Foreskin fibroblast (primary cell): ENCODE measurements at places on chromosomes 13 and 19.
A peak's percentile ranks its signal among the peaks of the same experiment; 100 is the strongest.

DNA sequence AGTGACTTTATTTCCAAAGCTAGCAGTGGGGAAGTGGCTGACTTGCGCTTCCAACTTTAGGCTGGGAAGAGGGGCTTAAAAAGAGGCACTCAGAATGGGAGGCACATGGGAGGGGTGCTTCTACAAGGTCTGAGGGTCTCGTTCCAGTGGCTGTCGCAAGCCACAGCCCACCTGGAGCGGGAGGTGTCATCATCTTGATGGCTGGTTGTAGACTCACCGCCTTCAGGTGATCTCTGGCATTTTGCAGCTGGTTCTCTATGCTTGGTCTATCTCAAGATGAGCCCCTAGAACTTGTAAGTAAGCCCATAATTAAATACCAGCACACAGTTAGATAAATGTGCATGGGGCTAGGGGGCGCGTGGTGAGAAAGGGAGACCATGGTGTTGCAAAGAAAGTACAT is 9.2 kb downstream of the TEX29 start:
- no peak for DNase-seq

DNA sequence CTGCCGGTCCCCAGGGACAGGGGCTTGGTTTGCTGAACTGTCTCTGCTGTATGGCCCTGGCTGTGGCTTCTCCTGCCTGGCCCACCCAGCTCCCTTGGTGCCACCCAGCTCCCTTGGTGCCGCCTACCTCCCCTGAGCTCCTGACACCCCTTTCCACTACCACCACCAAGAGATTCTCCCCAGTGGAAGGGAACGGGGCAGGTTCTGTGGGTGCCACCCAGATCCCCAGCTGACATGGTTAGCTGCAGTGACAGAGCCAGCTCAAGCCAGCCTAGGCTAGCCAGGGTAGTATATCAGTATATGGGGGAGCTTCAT is 28.5 kb upstream of the POP4 start:
- DNase-seq, result no peak

- no peak for DNase-seq
Measured at GRCh38 chr13:60645676-60646075, 248.7 kb downstream of the TDRD3 start.

GRCh38 chr13:46850214-46850613 is 46.6 kb downstream of the HTR2A start:
- DNase-seq, result no peak

DNA sequence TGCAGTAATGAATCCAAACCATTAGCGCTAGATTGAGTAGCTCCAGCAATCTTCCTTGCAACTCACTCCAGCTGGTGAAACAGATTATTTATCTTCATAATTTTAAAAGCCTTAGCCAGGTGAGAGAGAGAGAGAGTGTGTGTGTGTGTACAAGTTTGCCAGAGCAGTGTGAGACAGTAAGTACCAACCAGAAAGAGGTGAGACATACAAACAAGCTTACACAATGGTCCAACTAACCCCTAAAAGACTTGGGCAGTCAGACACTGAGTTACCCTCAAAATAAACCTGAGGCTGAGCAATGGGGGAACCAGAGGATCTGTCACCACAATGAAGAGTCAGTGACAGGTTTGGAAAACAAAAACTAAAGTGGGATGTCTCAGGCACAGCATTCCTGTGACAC is 8.1 kb upstream of the THSD1 start:
- no peak for DNase-seq

GRCh38 chr19:20840371-20840770 is 64.3 kb downstream of the ZNF66 start:
- DNase-seq, result no peak

DNA sequence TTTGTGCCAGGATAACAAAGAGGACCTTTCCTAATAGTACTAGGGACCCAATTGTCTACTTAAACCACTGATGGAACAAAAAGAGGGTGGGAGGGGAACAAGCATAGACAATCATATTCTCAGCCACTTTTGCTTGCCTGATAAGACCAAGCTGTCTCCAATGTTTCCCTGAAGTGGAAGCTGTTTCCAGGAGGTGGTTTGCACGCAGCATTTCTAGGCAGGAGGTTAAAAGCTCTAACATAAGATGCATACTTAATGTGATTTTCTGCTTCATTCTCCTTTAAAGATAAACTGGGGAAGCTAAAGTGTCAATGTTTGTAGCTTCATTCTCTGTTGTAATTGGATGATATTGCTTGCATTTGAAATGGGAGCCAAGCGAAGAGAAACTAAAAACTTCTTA is 442.9 kb downstream of the HS6ST3 start:
- DNase-seq, result no peak

- no peak for DNase-seq
Measured at GRCh38 chr19:2361246-2362045, 1.4 kb downstream of the TMPRSS9 start.

DNA sequence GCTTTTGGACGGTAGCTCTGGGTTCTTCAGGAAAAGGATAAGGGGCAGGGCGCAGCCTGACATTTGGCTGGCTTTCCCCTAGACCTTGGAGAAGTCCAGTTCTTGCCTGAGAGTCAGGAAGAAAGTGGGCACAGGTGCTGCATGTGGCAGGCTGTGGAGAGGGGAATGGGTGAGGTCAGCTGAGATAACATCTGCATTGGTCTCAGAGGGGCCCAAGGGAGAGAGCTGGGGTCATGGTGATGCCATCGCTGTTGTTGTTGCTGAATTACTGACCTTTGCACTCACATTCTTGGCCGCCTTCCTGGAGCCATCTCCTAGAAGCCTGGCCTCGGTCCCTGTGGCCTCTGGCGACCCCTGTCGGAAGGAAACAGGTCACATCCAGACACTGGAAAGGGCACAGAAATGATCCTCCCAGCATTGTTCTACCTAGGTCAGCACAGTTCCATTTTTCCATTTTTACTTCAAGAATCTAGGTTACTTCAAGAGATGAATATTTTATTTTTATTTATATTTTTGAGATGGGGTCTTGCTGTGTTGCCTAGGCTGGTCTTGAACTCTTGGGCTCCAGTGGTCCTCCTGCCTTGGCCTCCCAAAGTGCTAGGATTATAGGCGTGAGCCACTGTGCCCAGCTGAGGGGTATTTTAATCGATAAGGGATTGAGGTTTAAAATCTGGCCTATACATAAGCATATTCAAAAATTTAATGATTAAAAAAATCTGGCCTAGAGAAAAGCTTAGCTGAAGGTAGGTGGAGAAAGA is 6.5 kb upstream of the LIPE start:
- DNase-seq, result peak; percentile 90

DNA sequence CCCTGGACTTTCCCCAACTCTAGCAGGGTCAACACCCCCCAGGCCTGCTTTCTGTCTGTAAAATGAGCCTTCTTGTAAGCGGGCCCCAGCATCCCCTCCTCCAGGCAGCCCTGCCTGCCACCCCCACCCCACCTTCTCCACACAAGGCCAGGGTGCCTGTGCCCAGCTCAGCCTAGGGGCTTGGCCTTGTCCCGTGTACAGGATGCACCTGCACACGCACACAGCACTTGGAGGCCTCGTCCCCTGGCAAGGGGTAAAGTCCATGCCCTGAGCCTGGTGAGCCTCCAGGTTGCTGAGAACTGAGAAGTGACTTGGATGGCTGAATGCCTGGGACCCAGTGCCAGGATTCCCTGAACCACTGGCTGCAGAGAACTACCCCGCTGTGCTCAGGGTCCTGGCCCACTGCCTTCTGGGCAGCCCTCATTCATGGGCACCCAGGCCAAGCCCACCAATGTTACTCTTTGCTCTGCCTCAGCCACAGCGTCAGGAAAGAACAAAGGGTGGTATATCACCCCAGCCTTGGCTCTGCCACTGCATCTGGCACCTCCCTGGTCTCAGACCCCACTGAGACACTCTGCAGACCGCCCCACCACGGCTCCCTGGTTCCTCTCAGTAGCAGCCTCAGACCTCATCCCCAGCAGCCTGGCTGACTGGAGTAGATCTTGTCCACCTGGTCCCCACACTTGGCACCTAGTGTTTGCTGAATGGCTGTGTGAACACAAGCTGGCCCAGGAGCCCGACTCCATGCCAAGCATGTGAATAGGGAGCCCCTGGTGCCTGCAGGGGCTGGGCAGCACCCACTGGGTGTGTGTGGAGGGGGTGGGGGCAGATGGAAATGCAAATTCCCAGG is 1.8 kb upstream of the TM6SF2 start:
- DNase-seq, result no peak

GRCh38 chr19:1275976-1276627 is 772 bp downstream of the FAM174C start:
- DNase-seq, result no peak

- no peak for DNase-seq
Measured at GRCh38 chr13:68998056-68998455, 1109.6 kb upstream of the ATXN8OS start.

DNA sequence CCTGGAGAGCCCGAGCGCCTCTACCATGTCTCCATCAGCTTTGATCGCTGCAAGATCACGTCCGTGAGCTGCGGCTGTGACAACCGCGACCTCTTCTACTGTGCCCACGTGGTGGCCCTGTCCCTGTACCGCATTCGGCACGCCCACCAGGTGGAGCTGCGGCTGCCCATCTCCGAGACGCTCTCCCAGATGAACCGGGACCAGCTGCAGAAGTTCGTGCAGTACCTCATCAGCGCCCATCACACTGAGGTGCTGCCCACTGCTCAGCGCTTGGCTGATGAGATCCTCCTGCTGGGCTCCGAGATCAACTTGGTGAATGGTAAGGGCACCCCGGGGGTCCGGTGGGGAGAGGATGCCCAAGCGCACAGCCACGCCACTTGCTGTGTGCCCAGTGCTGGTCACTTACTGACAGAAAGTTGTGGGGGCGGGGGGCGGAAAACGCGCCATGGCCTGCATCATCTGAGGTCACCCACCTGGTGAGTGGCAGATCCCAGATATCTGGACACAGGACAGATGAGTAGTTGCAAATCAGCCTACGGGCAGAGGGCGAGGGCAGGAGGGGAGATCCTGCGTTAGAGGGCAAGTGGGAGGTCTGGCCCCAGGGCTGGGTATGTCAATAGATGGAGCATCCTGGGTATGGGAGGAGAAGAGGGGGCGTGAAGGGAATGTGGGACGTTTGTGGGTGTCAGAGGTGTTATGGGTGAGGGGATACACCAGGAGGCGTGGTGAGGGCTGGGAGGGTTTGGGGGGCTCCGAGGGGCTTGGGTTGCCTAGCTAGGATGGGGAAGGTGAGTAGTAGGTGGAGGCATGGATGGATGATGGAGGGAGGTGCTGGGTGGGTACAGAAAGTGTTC is 9.8 kb downstream of the ZSWIM4 start:
- DNase-seq, result no peak

DNA sequence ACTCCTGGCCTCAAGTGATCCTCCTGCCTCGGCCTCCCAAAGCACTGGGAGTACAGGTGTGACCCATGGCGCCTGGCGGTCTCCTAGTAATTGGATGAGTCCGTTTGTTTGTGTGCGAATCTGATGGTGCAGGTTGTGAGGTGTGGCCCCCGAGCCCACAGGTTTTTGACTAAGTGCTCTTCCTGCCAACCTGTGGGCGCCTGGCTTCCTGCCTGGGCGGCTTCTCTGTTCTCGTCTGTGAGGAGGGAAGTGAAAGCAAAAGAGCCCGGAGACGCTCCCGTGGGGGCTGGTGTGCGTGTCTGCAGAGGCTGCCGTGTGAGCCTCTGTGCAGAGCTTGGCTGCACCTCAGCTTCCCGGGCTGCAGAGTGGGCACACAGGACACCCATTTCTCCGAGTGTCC is 10.0 kb downstream of the ARHGAP45 start:
- DNase-seq, result no peak

DNA sequence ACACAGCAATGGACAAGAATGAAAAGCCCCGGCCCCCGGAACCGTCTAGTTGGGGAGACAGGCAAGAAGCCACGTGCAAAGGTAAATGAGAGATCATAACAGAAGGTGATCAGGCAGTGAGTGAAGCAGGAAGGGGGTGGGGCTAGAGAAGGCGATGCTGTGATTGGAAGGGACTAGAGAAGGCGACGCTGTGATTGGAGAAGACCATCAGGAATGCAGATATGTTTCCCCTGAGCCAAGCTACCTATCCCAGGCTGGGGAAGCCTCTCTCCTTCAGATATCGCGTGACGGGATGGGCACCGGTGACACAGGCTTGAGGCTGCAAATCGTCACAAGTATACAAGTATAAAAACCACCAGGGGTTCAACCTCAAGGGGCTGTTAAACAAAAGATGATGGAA is 21.8 kb downstream of the DCAF15 start:
- no peak for DNase-seq

DNA sequence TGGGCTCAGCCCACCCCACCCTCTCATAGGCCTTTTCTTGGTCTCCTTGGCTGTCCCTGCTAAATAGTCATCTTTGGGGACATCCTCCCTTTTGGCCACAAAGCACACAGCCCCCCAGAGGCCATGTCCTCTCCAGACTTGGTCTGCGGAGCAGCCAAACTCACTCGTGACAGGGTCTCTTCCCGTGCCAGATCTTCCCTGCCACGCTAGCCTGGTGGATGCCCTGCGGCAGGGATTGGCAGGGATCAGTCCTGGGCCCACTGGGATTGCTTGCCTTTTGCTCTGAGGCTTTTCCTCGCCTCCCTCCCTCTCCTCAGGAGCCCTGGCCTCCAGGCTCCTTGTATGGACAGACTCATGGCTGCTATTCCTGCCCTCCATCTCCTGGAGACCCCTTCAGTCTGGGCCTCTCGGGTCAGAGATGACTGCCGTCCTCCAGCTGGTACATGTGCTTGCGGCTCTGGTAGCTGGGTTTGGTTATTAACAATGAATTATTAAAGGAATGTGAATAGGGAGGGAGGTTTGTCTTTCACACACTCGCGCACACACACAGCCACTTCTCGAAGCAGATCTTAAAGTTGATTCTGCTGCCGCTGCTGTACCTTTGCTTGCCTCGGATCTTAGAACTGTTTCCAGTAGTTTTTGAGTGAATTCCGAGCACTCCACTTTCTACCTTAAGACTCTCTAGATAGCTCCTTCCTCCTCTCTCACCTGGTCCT is 45.1 kb downstream of the NFIX start:
- peak; percentile 52 for DNase-seq

GRCh38 chr13:79710376-79710775 is 229.4 kb downstream of the NDFIP2 start:
- DNase-seq, result peak; percentile 18

GRCh38 chr19:1307320-1307719 is 21.6 kb downstream of the EFNA2 start:
- DNase-seq, result no peak

DNA sequence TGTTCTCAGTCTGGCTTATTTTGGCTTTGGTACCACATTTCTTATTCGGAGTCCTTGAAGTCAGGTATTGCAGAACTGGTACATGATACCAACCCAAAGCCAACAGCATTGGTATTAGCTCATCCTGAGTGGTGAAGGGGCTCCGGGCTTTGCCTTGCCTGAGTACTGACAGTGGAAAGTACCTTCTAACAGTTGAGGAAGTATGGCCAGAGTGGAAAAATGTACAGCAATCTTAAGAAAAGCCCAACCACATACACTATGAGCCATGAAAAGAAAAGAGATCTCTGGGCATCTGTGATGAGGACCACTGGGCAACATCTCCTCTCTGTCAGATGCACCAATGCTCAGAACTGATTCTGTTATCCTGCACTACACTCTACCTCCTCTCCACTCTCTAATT is 8.3 kb downstream of the LCP1 start:
- no peak for DNase-seq

GRCh38 chr13:52686376-52686775 is 33.7 kb downstream of the SUGT1 start:
- no peak for DNase-seq

- DNase-seq, result no peak
Measured at GRCh38 chr13:112844879-112845278, 124.1 kb upstream of the MCF2L start.
